ENCODE measurements at places on chromosomes 1 and 21.
A peak's percentile ranks its signal among the peaks of the same experiment; 100 is the strongest.

DNA sequence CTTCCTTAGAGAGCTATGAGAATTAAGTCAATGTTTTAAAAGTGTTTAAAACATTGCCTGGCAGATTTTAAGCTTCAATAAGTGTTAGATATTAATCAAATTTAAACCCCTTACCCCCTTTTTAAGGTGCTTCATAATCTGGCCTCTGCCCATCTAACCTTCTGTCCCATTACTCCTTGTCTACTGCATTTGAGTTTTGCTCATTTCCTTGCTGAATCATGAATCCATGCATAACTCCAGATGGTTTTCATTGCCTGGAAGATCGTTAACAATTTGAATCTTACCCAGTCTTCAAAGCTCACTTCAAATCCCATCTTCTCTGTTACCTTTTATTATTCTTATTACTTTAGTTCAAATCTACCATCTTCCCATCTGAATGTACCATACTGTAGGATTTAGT lies 4.6 kb downstream of the HJV start:
- peak; percentile 58 for DNase-seq

- peak; percentile 27 for DNase-seq
These were observed 99.2 kb downstream of the LHX8 start for GRCh38 chr1:75233302-75233929.

GRCh38 chr21:25710550-25710949 lies 24.2 kb downstream of the ATP5PF start:
- DNase-seq: no peak

- no peak for DNase-seq
These were observed 13.1 kb upstream of the LHX4 start for GRCh38 chr1:180217006-180217405.

GRCh38 chr1:53740621-53741105 lies 1.7 kb upstream of the GLIS1 start:
- DNase-seq: peak; percentile 88

DNA sequence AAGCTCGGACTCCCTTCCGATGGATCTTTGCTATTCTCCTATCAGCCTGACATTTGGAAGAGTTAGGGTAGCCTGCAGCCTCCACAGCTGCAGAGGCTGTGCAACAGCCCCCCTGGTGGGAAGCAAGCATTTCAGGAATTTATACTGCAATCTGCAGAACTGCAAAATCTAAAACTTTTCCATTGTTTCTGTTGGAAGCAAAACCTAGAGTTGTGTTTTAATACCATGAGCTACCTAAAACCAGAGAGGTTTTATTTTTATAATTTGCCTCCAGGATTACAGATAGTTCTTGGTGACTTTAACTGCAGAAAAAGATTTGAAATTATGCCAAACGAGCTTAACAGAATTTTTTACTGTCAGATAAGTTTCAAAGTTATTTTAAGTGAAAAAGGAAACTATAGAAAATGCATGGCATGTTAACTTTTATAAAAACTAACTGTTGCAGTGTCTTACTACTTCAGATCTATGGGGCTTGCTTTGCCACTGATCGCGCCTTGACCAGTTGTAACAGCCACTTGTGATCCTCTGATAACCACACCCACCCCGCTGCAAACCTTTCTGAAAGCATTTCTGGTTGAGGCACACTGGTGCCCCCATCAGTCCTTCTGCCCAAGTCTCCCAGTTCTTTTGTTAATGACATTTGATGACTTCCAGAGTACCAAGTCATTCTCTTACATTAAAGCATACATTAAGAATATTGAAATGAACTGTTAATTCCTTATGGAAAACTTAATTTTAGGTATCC lies 64.8 kb downstream of the PRDM2 start:
- peak; percentile 68 for DNase-seq

DNA sequence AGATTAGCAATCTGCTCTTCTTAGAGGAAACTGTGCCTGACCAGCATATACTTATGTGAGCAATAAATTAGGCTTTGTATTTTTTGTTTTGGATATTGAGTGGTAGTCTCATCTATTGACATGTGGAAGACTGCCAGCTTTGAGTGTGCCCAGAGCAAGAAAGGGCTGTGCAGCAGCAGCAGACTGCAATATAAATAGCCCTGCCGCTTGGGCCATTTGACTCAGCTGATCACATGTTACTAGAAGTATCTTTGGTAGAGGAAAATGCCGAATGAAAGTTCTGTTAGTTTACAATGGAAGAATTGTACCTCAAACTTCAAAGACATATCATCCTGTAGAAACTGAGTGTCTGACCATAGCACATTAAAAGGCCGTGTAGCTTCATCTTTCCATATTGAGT lies 9.1 kb upstream of the PSMB2 start:
- DNase-seq: no peak

GRCh38 chr1:160883581-160884513 lies 1.1 kb downstream of the ITLN1 start:
- no peak for DNase-seq

DNA sequence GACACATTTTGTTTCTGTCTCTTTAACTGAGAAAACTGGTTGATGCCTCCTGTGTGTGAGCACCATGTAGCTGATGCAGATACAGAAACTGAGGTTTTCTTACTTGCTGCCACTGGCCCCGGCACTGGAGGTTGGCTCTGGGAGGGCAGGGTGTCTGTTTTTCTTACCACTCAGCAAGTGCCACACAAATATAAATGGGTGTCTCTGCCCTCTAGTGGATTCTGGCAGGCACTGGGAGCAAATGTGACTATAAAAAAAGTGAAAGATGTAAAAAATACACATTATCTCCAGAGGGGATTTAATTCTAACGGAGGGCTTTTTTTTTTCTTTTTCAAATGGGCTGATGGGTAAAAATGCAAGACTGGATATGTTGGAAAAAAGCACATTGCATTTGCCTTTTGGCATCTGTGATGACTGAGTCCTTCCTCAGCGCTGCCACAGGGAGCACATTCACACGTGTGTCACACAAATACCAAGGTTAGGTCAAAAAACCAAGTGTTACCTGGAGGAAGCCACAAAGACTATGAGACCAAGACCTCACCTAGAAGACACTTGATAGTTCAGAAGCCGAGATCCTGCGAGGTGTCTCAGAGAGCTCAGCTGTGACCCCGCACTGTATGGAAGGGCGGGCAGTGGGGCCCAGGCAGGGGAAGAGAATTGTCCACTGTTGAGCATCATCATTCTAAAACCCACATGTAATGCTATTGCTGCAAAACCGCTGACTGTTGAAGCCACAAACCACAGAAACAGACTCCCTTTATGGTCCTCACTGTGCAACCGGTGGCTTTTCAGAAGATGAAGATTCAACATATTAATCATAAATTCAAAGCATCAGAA lies 18.9 kb downstream of the PGBD2 start:
- DNase-seq: peak; percentile 72

- no peak for DNase-seq
These were observed 6.4 kb upstream of the PCBP3 start for GRCh38 chr21:45636951-45637646.

DNA sequence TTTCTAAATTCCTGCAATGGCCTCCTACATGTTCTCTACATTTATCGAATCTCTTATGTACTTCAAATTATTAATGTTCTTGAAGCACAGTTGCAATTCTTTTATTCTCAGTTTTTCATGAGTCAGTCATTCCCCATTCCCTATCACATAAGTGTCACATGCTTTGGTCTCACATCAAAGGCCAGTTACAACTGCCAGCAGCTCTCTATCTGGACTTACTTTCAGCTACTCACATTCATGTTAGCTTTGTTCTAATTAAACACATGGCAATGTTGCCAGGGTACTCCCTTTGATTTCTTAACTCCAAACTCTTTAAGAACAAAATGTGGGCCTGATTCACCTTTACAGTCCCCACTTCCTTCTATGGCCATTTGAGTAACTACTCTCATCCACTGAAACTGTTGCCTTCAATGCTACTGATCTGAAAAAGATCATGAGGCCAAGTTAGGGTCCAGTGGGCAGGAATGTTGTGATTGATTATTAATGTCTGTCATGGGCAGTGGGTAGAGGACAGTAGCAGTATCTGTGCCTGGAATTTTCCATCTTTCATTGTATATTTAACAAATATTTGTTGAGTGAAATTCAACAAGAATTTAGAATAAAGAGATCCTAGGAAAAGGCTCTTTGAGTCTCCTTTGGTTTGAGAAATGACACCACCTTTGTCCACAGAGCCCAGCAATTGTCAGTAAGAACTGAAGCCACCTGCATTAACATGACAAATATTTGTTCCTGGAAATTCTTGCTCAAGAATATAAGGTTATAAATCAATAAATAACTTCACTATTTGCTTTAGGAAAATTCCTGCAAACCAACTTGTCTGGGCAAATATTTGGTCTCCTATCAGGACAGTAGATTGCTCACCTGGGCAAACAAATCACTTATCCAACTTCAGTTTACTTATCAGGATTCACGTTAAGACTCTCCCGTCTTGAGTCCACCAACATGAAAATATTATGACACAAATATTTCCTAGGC lies 153.6 kb upstream of the SAMSN1 start:
- no peak for DNase-seq

DNA sequence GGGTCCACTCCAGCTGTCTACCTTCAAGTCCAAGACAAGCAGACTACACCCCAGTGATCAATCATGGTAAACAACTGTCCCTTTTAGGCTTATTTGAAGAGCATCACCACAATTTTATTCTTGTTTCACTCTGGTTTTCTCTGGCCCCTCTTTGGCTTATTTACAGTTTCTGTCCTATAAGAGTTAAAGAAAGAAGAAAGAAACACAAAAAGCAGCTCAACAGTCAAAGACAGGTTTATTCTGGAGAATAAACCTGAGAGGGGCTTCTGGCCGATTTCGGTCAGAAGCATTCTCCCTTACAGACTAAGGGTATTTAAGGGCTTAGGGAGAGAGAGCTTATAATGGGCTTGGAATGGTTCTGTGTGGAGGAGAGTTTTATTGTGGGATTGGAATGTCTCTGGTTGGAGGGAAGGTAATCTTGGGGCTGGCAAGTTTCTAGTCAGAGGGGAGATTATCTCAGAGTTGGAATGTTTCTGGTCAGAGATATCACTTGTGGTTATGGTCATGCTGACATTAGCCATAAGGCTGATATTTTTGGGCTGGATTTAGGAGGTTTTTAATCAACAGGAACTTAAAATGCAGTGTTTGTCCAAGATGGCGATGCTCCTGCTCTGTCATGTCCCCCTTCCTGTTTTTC lies 161.0 kb downstream of the URB2 start:
- no peak for DNase-seq

DNA sequence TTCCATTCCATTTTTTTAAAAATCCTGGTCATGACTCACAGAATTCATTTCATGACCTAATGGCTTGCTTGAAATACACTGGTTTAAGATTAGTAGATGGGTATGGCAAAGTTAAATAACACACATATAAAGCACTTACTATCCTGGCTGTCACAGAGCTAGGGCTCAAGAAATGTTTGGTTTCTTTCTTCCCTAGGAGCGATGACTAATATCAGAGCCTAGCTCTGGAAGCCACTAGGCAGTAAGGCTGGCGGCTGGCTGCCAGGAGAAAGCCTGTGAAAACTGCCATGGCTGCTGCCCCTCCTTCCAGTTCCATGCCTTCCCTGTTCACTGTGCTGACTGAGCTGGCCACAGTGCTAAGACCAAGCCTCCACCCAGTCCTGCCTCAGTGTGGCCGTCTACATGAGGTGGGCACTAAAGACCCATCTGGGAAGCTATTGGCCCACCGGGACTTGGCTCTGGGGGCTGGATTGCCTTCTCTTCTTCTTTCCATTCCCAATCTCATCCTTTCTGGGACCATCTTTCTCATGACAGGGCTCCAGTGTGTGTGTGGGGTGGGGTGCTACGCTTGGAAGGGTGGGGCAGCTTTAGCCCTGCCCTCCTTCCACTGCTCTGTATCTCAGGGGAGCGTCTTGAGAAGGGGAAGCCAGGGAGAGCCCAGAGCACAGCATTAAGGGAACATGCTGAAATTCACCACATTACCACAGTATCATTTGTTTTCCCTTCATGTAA lies 10.8 kb upstream of the ASCL5 start:
- DNase-seq: peak; percentile 90

GRCh38 chr1:7993593-7994479 lies 32.3 kb downstream of the ERRFI1 start:
- DNase-seq: peak; percentile 89

DNA sequence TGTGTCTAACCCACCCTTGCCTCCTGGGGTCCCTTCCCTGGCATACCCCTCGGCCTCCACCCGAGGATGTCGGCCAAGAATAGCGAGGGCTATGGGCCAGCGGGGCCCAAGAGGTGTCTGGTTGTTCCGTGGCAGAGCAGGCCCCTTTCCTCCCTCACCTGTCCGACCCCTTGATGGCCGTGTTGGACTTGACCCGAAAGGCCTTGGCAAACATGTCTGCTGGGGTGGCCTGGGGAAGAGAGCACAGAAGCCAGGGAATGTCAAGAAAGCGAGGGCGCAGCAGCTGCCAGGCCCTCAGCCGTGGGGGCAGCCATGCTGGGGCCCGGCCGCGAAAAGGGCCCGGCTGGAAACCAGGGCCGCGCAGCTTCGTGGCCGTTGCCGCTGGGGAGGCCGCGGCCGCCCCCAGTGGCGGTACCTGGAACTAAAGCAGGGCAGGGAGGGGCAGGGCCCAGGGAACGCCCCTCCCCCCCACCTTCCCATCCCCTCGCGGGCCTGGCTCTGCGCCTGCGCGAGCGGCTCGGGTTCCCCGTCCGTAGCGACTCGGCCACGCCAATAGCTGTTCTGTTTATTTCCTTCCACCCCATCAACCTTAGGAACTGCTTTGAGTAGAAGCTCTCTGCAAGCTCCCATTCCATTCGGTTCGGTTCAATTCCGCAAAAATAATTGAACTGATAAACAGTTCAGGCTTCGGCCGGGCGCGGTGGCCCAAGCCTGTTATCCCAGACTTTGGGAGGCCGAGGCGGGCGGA lies at the start of gene EIF2D:
Gene EIF2D, minus strand, starts transcription at position 337 of the 748 bp plus-strand sequence. Its CDS starts 123 bp downstream, at position 214.
- peak; percentile 93 for DNase-seq

DNA sequence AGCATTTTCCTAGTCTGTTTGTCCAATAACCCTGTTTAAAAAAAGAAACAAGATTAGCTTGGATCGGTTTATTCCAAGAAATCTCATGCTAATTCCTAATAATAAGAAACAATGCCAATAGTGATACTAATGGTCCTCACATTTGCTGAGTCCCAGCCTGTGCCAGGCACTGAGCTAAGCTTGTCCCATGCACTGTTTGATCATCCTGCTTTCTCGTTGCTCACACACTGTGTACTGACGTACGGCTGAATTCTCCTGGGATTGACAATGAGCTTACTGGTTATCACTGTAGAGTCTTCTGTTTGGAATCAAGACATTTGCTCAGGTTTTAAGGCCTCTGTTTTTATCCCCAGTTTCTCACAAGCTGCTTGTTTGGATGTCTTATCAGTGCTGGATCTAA lies 71.1 kb downstream of the CACNA1E start:
- no peak for DNase-seq

DNA sequence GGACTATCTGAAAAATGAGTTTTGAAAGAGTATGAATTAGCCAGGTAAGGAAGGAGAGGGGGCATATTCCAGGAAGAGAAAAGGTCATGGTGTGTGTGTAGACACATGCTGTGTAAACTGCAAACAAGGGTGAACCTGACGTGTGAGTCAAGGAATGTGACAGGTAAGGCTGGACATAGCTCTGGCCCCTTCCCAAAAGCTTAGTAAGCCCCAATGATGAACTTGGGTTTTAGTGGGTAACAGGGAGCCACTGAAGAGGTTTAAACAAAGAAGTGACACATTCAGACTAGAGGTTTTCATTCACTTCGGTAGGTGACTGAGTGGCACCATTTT lies 36.7 kb downstream of the EGLN1 start:
- DNase-seq: no peak

GRCh38 chr1:224262373-224263054 lies 67.5 kb downstream of the NVL start:
- no peak for DNase-seq

GRCh38 chr21:34105947-34106541 lies 32.7 kb downstream of the MRPS6 start:
- no peak for DNase-seq
